ENCODE measurements at places on chromosomes 4 and X.

DNA sequence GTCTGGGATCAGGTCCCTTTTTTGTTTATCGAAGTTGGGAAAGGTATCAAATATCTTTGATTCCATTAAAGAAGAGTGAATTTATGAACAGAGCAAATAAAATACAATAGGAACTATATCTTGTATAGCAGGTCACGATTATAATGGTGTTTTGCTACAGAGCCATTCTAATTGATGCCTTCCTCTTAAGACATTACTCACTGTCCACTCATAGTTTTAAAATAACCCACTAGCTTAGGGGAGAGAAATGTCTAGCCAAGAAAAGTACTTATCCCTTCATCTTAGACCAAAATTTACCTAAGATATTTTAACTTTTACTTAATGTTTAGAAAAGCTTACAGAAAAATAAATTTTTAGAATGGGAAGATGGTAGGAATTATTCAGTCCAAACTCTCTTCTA is 112.0 kb upstream of the PABPC4L start:
- no peak for DNase-seq

- DNase-seq, result no peak
Observed at GRCh38 chr4:161827013-161827412, 336.8 kb downstream of the FSTL5 start.

DNA sequence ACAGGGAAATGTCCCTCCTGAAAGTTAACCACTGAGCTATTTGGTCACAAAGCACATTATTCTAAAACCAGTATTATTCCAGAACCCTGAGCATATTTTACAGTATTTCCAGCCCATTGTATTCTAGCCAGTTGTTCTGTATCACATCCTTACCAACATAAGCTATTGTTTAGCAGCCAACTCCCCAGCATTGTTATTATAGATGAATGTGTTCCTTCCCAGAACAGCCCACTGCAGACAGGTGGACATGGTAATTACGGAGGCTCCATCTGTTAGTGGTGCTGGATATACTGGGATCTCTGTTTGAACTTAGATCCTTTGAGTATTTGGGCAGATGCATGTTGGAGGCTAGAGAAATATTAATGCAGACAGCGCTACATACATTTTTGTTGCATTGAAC is 126.1 kb downstream of the MGST2 start:
- DNase-seq, result no peak

DNA sequence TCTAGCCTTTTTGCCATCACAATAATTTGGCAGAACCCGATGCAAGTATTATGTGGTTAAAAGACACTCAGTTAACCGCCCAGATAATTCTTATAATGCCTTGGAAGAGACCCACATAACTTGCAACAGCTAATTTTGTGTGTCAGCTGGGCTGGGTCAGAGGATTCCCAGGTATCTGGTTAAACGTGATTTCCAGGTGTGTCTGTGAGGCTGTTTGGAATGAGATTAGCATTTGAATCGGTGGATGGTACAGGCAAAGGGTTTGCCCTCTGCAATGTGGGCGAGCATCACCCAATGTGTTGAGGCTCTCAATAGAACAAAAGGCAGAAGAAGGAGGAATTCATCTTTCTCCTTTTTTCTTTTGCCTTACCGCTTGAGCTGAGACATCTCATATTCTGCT is 314.2 kb upstream of the PUDP start:
- no peak for DNase-seq

- DNase-seq, result no peak
Observed at GRCh38 chrX:35289952-35290351, 347.4 kb downstream of the FAM47B start.

GRCh38 chrX:28120072-28120471 is 138.8 kb upstream of the DCAF8L1 start:
- no peak for DNase-seq

DNA sequence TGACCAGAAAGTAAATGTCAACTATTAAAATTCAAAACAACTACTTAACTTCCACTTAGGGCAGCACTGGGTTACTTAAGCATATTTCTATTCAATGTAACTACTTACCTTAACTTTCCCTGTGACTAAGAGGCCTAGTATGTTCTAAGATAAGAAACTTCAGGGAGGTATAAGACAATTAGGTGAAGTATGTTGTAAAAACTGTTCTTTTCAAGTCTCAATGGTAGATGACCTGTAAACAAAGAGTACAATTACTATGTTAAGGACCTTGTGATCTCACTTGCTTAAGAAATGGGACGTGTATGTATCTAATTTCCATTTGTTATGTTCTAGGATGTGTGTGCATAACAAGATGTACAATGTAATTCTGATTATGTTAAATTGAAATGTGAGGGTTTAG is 960.5 kb downstream of the CCSER1 start:
- no peak for DNase-seq

DNA sequence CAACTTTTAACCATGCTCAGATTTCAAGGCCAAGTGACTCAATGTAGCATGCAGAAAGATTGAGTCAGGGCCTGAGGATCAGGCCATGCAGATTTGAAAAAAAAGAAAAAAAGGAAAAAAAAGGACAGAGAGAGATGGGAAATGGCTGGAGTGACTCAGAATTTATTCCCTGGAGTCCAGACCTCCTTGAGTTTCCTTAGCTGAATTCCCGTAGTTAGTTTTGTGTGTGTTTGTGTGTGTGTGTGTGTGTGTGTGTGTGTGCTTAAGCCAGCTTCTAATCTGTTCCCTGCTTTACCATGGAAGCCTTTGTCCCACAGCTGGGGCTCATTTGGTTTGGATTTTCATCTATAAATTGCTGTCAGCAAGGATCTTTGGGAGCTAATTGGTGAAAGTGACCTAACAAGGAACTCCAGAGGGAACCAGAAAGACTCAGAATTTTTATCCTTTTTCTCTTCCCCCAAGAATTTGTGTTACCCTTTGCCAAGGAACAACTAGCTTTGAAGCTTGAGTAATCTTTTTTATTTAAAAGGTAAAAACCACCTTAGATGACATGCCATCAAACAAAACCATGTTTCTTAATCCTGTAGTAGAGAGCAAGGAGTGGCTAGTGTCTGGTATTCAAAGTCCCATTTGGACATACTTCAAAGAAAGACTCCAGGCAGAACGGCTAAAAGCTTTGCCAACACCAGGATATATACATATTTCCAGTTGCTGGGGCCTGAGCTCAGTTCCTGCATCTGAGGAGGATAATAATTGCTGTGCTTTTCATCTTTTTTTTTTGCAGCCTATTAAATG is 109.0 kb upstream of the DDIT4L start:
- DNase-seq, result no peak

DNA sequence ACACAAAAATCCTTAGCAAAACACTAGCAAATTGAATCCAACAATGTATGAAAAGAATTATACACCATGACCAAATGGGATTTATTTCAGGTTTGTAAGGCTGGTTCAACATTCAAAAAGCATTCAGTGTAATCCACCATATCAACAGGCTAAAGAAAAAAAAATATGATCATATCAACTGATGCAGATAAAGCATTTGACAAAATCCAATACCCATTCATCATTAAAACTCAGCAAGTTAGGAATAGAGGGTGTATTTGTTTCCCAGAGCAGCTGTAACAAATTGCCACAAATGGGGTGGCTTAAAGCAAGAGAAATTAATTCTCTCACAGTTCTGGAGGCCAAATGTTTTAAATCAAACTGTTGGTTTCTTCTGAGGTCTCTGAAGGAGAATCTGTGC is 10.7 kb downstream of the VSIG1 start:
- no peak for DNase-seq

GRCh38 chrX:103584596-103584995 is 719 bp upstream of the TCEAL4 start:
- no peak for DNase-seq

DNA sequence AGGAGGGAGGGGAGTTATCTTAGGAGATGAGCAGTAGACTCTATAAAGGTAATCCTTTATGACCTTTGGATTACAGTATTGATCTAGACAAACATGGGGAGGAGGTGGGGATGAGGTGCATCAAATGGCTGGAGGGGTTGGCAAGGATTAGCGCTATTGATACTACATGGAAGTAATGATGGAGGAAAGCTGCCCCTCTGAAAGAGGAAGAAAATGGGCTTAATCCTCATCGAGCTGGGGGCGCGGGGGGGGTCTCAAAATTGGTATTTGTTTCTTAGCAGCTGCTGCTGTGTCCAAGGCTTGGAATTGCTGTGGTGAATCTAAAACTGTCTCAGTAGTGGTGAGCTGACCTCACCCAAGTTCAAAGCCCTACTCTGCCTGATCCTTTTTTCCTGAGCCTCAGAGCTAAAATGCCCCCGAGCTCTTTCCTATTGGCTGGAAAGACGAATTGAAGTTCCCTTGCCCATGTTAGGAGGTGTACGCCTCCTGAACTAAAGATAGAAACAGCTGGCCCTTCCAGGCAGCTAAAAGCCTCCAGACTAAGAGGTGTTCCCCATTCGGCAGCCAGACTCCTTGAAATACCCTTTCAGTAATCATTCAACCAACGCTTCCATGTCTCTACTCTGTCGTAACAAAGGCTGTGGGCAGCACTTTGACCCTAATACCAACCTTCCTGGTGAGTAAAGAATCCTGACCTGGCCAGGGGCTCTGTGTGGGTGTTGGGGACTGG is at the start of gene ITGB1BP2:
TSS of gene ITGB1BP2 (plus strand) at position 556 of the 730 bp plus-strand sequence. CDS start at position 613, 57 bp downstream.
- no peak for DNase-seq

DNA sequence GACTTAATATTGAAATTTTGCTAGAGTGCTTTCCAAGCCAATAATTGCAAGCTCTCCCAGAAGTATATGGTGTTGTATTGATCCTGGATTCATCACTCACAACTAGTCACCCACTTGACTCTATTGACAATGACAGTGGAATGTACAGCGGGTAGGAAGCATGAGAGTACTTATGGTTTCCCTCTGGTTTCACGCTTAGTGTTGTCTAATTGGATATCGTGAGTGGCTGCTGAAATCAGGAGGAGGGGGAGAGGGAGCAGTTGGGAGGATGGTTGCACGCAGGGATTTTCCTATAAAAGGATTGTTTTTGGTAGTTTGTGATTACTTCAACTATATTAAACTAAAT is 1819.5 kb upstream of the TENM3 start:
- no peak for DNase-seq

GRCh38 chrX:102558607-102559006 is 40.7 kb upstream of the ARMCX5 start:
- DNase-seq, result no peak

DNA sequence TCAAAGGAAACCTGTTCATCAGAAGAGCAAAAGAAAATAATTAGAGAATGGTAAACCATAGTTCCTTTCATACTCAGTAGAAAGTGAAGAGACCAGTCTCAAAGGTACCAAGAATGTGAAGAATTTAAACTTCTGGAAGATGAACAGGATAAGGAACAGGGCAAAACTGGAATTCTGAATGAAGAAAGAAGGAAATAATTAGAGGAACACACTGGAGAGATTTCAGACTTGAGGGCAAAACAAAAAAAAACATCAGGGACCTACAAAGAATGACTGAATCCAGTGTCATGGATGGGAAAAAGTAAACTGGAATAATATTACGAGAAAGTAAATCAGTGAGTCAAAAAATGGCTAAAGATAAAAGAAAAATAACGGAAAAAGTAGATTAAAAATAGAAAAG is 245.6 kb upstream of the NEIL3 start:
- DNase-seq, result no peak

DNA sequence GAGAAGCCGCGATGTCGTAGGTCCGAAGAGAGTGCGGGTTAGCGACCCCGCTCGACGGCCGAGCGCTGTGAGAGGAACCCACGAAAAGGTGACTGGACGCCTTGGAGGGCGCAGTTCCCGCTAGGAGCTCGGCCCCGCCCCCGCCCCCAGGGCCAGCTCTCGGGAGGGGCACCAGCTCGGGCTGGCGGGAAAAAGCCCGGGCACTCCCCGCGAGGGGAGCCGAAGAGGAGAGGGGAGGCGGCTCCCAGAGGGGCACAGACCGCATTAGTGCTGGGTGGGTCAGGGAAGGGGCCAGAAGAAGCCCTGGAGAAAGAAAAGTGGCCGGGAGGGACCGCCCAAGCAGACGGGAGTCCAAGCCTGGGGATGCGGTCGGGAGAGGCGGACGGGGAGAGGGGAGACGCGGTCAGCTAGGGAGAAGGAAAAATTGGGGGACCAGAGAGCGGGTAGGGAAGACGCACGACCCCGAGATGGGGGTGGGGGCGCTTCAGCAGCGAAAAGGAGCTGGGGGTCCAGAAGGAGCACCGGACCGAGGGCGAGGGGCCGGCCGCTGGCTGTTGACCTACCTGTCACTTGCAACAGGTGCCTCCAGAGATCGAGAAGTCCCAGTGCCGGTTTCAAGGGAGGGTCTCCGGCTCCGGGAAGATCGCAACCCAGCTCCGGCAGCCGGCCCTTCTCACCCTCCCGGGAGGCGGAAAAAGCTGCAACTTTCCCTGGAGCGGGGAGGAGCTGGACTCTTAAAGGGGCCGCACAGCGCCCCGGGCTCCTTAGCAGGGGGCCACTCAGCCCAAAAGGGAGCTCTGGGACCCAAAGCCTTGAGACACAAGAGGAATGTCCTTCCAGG is at the start of gene SYTL4:
TSS of gene SYTL4 (minus strand) at position 681 of the 841 bp plus-strand sequence. CDS start 30,084 bp downstream, outside the sequence.
- no peak for DNase-seq

DNA sequence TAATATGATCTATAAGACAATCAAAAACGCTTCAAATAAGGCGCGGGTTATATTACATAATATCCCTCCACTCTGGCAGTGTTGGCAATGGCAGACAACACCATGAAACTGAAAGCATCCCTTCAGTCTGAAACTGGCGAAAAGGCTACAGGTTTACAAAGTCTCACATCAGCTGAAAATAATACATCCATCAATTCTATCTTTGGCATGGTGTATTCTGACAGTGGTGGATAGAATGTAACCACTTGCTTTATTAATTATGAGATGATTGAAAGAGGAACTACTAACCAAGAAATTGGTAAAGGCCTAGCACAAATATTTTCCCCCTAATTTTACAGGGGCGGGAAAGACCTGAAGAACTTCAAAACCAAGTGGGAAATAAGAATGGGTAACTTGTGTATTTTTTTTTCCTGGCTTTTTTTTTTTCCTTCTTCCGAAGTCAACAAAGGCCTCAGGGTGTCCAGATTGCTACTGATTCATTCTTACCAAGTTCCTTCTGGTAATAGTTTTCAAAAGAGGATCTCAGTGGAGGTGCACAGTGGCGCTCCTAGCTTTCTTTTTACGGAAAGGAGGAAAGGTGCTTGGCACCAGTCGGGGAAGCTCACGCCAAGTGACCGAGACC is 728 bp downstream of the UBA6 start:
- DNase-seq, result no peak

GRCh38 chr4:39470402-39470801 is 11.5 kb downstream of the LIAS start:
- no peak for DNase-seq

GRCh38 chrX:78886550-78886949 is 58.6 kb upstream of the P2RY10 start:
- DNase-seq, result no peak

DNA sequence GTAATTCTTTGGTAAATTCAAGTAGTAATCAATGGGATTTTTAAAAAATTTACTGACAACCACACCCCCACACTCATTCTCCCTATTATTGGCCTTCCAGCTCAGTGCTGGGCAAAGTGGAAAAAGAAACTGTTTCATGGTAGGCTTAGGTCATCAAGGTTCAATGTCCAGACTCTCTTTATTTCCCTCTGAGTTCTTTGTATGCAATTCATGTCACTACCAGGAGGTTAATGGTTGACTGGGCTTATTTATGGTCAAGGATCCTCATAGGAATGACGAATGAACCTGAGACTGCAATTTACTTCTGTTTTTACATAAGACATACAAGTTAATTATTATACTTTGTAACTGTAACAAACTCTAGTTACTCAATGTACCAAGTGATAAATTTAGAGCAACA is 403.2 kb downstream of the KLHL13 start:
- DNase-seq, result no peak

- no peak for DNase-seq
Observed at GRCh38 chr4:182015893-182016292, 227.3 kb upstream of the TENM3 start.

GRCh38 chrX:28498658-28499057 is 88.6 kb upstream of the IL1RAPL1 start:
- no peak for DNase-seq

GRCh38 chr4:47646372-47646771 is 161.3 kb downstream of the ATP10D start:
- DNase-seq, result no peak
